Endodermal cell (in vitro differentiated cells): ENCODE measurements at places on chromosomes 12 and 14. TPM values are rescaled to one million over a fixed set of nuclear protein-coding genes. Genes with fewer than 3 reads are reported as not detected.
A peak's percentile ranks its signal among the peaks of the same experiment; 100 is the strongest.

ITFG2 gene
- 21.5 to 23.4 TPM (median 22.5 TPM) in 3 replicates for total RNA-seq

HOXC11 gene
- total RNA-seq = not detected in 3 replicates

STXBP6 gene
- 1.1 and 1.5 TPM in 2 replicates for total RNA-seq

GRCh38 chr14:89625244-89625713 lies 208.2 kb upstream of the FOXN3 start:
- no peaks in the 10 kb centered on the region for H3K4me1 ChIP-seq
- H3K36me3 ChIP-seq = no peaks in the 10 kb centered on the region
- no peak overlapping the region for H3K4me3 ChIP-seq
- H3K27ac ChIP-seq = peak overlapping the region; percentile 38
- DNase-seq = peak; percentile 50
- peaks cover 68% of the 10 kb centered on the region for H3K27me3 ChIP-seq

DNA sequence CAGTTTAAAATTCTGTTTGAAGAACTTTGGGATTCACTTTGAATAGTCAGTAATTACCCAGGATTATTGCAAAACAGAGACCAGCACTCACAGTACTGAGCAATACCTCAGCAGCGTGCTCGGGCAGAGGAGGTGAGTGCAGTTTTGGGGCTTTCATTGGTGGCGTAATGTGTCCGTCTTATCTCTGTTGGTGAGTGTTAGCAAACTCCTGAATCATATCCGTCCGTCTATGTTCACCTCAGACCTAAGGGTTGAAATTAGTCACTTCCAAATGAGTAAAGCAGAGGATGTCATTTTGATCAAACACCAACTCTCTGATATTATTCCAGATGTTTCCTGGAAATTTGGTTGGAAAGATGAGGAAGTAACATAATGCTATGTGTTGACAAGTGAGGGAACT lies 82.8 kb downstream of the BORCS5 start:
- peaks cover 3% of the 10 kb centered on the region for H3K36me3 ChIP-seq
- no peaks in the 10 kb centered on the region for H3K27me3 ChIP-seq
- no peak overlapping the region for H3K4me3 ChIP-seq
- DNase-seq = no peak

DNA sequence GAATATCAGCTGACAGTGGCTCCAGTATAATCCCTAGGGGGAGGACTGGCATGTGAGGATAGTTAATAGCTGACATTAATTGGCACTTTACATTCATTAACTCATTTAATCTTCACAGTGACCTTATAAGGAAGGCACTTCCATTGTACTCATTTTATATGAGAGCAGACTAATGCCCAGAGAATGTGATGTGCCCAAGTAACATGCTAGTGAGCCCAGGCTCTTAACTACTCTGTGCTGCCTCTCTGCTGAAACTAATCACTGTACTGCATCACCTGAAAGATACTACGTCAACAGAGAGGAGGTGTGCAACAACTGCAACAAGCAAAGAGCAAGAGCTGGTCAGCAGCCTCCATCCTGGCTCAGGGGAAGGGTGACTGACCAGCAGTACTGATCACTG lies 40.1 kb downstream of the GALNT4 start:
- no peaks in the 10 kb centered on the region for H3K4me1 ChIP-seq
- DNase-seq = no peak
- no peaks in the 10 kb centered on the region for H3K27me3 ChIP-seq
- H3K27ac ChIP-seq = no peak overlapping the region
